ENCODE measurements at places on chromosomes 16 and 17. TPM values are rescaled to one million over a fixed set of nuclear protein-coding genes. Genes with fewer than 3 reads are reported as not detected.

DNA sequence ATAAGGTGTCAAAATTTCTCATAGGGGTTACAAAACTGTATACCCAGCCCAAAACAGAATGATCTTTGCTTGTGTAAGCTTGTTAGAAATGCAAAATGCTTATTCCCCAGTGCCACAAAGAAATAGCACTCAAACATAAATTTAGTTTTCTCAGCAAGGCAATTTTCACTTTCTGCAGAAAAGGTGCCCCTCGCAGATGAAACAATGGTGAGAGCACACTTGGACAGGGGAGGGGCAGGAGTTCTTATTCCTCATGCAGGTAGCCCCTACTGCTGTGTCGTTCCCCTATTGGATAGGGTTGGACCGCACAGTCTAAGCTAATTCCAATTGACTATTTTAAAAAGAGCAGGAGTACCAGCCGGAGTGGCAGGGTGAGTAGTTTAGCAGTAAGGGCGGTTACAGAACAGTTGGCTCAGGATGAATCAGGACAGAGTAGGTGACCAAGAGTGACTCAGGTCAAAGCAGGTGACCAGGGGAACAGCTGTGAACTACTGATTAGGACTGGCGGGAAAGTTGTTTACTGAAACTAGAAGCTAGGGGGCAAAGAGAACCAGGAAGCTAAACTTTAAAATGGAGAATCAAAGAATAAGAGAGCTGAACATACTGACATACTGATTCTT, 5.5 kb upstream of the LDHD start:
- H3K4me3 ChIP-seq = no peak overlapping the region
- no peak for DNase-seq
- H3K27me3 ChIP-seq = no peaks in the 10 kb centered on the region
- H3K4me1 ChIP-seq = no peaks in the 10 kb centered on the region

DNA sequence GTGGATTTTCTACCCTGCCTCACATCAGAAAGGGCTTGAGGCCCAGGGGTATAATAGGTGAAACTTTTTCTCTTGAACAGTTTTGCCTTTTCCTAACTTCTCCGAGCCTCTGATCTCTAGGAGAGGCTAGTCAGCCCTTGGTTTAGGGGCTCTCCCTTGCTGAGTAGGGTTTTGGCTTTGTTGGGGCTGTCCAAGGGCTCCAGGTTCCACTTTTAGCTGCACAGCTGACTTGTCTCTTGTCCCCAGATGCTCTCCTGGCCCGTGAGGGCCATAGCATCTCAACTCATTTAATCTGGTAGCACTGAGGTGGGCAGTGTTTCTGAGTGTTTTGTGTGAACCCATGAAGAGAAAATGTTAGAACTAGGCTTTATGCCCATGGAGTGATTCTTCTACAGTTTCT, 103.9 kb downstream of the MSI2 start:
- H3K27me3 ChIP-seq = no peaks in the 10 kb centered on the region
- DNase-seq = no peak
- peaks cover 2% of the 10 kb centered on the region for H3K4me1 ChIP-seq

DNA sequence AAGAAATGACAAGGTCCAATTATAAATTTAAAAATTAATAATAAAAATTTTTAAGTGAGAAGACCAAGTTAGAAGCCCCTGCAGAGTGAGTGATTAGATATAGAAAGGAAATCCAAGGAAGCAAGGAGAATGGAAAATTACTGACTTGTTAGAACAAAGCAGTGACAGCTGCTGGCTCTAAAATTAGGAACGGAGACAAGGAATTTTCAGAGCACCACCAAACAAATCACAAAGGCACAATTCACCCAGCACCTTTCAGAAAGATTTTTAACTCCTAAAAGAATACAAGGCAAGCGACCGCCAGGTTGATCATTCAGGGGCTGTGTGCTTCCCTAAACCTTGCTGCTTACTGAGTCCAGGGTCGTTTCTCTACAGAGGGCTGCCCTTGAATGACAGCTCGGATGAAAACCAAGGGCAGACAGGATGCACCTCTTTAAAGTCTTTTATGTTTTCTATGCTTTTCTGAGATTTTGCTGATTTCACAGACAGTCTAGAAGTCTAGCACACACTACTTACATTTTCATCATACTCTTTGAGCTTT, 45.4 kb upstream of the GINS3 start:
- peaks cover 10% of the 10 kb centered on the region for H3K27me3 ChIP-seq
- no peak overlapping the region for H3K4me3 ChIP-seq
- H3K27ac ChIP-seq = no peak overlapping the region
- H3K4me1 ChIP-seq = no peaks in the 10 kb centered on the region

- H3K27me3 ChIP-seq = no peaks in the 10 kb centered on the region
- H3K4me1 ChIP-seq = peaks cover 7% of the 10 kb centered on the region
- no peaks in the 10 kb centered on the region for H3K36me3 ChIP-seq
- H3K4me3 ChIP-seq = no peak overlapping the region
- no peak overlapping the region for H3K27ac ChIP-seq
- no peak for DNase-seq
Measured at GRCh38 chr16:51545951-51546350, 394.9 kb upstream of the SALL1 start.

DNA sequence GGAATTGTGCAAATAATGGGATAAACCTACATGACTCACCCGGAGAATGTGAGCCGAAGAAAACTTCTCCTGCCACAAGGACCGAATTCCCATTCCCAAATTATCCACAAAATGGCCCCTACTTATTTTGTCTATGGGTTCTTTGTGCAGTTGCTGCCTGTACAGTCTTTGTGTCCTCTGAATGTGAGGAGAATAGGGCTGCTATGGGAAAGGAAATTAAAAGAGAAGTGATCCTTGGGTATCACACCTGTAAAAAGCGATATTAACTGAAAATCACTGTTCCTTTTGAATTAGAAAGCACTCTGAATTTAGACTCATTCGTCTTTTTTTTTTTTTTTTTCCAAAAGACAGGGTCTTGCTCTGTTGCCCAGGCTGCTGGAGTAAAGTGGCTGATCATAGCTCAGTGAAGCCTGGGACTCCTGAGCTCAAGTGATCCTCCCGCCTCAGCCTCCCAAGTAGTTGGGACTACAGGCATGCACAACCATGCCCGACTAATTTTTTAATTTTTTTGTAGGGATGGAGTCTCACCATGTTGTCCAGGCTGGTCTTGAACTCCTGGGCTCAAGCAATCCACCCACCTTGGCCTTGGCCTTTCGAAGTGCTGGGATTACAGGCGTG, 45.4 kb downstream of the CHD9 start:
- peak overlapping the region; percentile 1 for H3K4me3 ChIP-seq
- DNase-seq = no peak
- peak overlapping the region; percentile 39 for H3K27ac ChIP-seq
- no peaks in the 10 kb centered on the region for H3K36me3 ChIP-seq
- H3K4me1 ChIP-seq = peaks cover 12% of the 10 kb centered on the region

GRCh38 chr16:72818236-72818845, 229.6 kb downstream of the ZFHX3 start:
- no peak overlapping the region for H3K27ac ChIP-seq
- peaks cover 10% of the 10 kb centered on the region for H3K4me1 ChIP-seq
- H3K27me3 ChIP-seq = no peaks in the 10 kb centered on the region
- no peak overlapping the region for H3K4me3 ChIP-seq

GRCh38 chr17:57295526-57296023, 39.3 kb downstream of the MSI2 start:
- H3K36me3 ChIP-seq = peaks cover 4% of the 10 kb centered on the region
- DNase-seq = peak; percentile 71
- H3K27ac ChIP-seq = peak overlapping the region; percentile 55
- no peaks in the 10 kb centered on the region for H3K27me3 ChIP-seq

GRCh38 chr16:55773859-55774549, 58.9 kb downstream of the CES1 start:
- no peak overlapping the region for H3K27ac ChIP-seq
- no peaks in the 10 kb centered on the region for H3K27me3 ChIP-seq
- DNase-seq = no peak

DNA sequence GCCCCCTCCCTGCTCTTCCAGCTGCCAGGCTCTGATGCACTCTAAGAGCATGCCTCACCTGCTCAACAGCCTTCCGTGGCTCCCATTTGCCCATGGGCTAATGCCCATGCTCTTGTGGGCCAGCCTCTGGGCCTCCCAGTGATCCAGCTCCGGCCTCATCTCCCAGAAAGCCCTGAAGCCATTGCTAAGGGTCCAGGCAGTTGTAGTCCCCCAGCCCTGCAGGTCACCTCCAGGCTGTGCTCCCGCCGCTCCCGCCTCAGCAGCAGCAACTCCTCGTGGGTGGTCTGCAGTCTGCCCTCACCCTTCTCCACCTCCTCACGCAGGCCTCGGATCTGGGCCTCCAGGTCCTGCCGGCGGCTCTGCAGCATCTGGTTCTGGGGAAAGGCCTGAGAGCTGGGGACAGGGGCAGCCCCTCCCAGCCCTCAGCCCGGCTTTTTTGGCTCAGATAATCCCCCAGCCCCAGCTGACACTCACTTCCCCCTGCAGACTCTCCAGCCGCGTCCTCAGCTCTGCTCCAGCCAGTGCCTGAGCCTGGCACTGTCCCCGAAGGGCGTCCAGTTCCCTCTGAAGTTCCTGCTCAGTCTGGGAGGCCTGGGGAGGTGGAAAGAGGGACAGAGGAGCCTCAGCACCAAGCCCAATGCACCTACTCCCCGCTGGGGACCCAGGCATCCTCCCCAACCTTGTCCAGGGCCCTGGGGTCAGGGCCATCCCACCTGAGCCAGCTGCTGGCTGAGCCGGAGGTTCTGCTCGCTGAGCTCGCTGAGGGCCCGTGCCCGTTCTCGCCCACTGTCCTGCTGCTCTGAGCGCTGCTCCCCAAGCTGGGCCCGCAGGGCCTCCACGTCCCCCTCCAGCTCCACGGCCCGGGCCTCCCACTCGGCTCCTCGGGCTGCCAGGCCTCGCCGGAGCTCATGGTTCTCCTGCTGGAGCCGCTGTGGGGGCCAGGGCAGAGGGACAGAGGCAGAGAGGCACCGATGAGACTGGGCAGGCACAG, 6.2 kb downstream of the BICDL2 start:
- H3K27ac ChIP-seq = no peak overlapping the region
- H3K4me3 ChIP-seq = no peak overlapping the region
- DNase-seq = no peak
- H3K4me1 ChIP-seq = no peaks in the 10 kb centered on the region

DNA sequence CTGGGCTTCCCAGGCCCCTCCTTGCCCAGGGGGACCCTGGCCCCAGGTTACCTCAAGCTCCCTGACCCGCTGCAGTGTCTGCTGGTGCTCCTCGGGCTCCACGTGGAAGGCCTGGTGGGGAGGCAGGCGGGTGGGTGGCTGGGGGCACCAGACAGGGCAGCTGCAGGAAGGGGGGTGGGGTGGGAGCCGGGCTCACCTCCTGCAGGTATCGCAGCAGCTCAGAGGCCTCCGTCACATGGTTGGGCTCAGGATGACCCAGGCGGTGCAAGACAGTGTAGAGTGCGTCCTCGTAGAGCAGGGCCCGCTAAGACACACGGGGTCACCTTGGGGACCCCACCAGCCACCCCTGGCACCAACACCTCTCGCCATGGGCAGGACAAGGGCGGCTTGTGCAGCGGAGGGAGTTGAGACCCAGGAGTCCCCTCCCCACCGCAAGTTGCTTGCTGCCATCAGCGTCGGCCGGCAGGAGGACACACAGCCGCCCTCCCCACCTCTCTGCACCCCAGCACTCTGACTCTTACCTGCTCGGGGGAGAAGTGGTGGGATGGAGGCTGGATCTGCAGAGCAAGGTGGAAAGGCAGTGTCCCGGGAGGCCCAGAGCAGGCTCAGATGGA, 1.1 kb downstream of the UNC13D start:
- H3K4me1 ChIP-seq = peaks cover 6% of the 10 kb centered on the region
- H3K27me3 ChIP-seq = no peaks in the 10 kb centered on the region
- no peak overlapping the region for H3K27ac ChIP-seq
- H3K4me3 ChIP-seq = no peak overlapping the region
- DNase-seq = no peak
- peaks cover 22% of the 10 kb centered on the region for H3K36me3 ChIP-seq

DNA sequence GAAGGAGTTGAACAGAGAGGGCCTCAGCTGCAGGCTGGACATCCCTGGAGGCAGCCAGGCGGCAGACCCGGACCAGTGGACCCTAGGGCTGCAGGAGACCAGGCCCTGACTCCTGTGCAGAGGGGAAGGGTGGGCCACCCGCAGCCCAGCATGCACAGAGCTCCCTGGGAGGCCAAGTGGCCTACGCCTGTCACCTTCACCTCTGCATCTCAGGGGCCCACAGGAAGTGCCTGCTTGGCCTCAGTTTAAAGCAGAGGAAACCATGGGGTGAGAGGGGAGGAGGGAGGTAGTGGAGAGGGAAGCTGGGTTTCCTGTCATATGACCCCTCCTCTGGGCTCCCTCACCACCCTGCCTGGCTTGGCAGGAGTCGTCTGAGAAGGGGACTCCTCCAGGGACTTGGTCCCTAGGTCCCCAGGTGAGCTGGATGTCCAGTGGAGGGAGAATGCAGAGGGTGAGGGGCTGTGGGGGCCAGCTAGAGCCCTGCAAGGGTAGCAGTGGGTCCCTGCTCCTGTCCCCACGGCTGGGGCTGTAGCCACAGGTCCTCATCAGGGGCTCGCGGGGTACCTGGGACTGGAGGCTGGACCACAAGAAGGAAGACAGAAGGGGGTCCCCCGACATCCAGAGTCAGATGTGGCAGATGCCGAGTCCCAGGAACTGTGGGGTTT, at the start of gene TMC8:
TSS of gene TMC8 (plus strand) at position 335 of the 665 bp plus-strand sequence. CDS start 818 bp downstream, outside the sequence.
- H3K4me3 ChIP-seq = no peak within 1 kb of the TSS
- no peak within 1 kb of the TSS for H3K27ac ChIP-seq
- H3K4me1 ChIP-seq = peaks cover 2% of the 10 kb centered on the region
- peaks cover 84% of the 10 kb centered on the region for H3K27me3 ChIP-seq

DNA sequence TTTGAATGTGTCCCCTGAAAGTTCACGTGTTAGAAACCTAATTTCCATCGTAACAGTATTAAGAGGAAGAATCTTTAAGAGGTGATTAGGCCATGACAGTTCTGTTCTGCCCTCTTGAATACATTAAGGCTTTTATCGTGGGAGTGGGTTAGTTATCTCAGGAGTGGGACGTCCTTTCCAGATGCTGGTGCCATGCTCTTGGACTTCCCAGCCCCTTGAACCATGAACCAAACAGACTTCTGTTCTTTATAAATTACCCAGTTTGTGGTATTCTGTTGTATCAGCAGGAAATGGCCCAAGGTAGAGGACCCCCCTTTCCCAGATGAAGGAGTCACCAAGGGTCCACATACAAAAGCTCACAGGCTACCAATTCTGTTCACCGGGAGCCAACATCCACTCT, 10.1 kb downstream of the GTF3C1 start:
- no peaks in the 10 kb centered on the region for H3K4me1 ChIP-seq
- DNase-seq = no peak
- no peak overlapping the region for H3K27ac ChIP-seq
- no peaks in the 10 kb centered on the region for H3K27me3 ChIP-seq
- H3K4me3 ChIP-seq = no peak overlapping the region
- peaks cover 70% of the 10 kb centered on the region for H3K36me3 ChIP-seq

DNA sequence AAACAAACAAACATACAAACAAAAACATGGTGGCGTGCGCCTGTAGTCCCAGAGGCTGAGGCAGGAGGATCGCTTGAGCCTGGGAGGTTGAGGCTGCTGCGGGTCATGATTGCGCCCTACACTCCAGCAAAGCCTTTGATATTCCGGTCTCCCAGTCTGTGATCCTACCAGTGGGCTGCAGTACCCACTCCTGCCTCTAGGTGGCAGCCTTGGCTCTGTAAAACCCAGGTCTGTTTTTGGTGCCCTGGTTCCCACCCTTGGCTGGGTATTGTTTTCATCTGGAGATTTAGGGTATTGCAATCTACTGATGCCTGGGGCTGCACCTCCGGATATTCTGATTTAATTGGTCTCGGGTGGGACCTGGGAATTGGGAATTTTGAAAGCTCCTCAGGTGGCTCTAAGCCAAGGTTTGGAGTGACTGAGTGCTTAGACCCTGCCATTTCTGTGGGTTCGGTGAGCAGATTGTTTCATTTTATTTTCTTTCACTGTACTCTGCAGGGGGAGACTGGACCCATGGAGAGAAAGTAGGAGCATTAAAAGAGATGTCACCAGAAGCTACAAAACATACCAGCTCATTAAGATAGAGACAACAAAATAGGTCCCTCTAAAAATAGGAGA, 40.5 kb downstream of the MYH3 start:
- DNase-seq = peak; percentile 61
- no peak overlapping the region for H3K4me3 ChIP-seq
- H3K27me3 ChIP-seq = no peaks in the 10 kb centered on the region
- H3K4me1 ChIP-seq = peaks cover 5% of the 10 kb centered on the region

Gene NEUROD2
- total RNA-seq = not detected

Gene ARMC5
- 2.3 TPM for total RNA-seq

Gene SRCIN1
- not detected for total RNA-seq
